ENCODE measurements at places on chromosomes 3 and 15. TPM values are rescaled to one million over a fixed set of nuclear protein-coding genes. Genes with fewer than 3 reads are reported as not detected.

CCR2 gene
- not detected for total RNA-seq

DNA sequence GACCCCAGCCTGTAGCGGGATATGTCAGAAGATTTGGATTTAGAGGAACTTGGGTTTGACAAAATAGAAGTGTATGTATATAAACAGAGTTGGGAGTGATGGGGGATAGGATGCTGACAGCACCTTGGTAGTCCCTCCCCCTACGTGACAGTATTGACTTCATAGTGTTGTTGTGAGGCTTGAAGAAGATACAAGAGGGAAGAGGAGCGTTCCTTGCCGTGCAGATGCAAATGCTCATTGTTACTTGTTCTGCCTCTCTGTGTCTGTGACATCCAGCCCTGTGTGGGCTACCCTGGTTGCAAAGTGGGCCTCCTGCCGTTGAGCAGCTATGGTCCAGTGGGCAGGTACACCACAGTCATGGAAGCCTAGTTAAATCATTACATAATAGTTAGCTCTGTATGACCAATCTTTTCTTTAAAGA lies 45.0 kb downstream of the SMAD3 start:
- DNase-seq = no peak

PRSS50 gene
- not detected for total RNA-seq

DNA sequence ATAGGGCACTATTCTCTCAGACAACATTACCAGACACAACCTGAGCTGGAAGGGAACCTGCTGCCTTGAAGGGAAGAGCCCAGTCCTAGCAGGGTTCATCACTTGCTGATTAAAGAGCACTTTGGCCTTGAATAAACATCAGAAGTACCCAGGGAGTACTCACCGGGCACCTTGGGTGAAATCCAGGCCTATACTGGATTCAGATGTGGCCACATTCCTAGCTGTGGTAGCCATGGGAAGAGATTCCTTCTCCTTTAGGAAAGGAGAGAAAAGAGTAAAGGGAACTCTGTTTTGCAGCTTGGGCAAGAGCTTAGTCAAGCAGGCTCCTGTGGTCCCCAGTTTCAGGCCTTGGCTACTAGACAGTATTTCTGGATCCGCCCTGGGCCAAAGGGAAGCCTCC lies 195.0 kb downstream of the SPATA16 start:
- no peak for DNase-seq

PPIP5K1 gene
- total RNA-seq = 28.5 TPM
